ENCODE measurements at places on chromosomes 7 and 10. TPM values are rescaled to one million over a fixed set of nuclear protein-coding genes. Genes with fewer than 3 reads are reported as not detected.

- H3K4me3 ChIP-seq = no peak overlapping the region
- no peaks in the 10 kb centered on the region for H3K36me3 ChIP-seq
- no peak for DNase-seq
- H3K27me3 ChIP-seq = no peaks in the 10 kb centered on the region
- no peak overlapping the region for H3K27ac ChIP-seq
These were observed 499.6 kb downstream of the MAGI2 start for GRCh38 chr7:78953726-78954363.

CAMK2B gene
- 2.7 TPM for total RNA-seq

SEC61A2 gene
- total RNA-seq = 6.9 TPM

DNA sequence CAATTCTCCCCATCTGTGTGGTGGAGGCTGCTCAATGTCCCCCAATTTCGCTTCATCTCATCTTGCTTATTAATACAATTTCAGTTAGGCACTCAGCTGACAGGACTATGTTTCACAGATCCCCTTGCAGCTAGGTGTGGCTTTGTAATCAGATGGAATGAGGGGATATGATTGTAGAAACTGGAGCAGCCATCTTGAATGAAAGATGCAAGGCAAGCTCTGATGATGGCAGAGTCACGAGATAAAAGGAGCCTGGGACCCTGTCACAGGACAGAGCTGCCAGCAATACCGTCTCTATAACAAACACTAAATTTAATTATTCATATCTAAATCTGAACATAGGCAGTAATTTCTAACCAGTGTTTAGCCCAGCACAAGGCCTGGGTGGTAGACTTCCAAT, 991 bp upstream of the DLD start:
- H3K36me3 ChIP-seq = no peaks in the 10 kb centered on the region
- H3K4me3 ChIP-seq = no peak overlapping the region
- peak overlapping the region; percentile 93 for H3K27ac ChIP-seq
- H3K27me3 ChIP-seq = no peaks in the 10 kb centered on the region
- DNase-seq = no peak
- H3K4me1 ChIP-seq = no peaks in the 10 kb centered on the region

ZWINT gene
- total RNA-seq = 6.2 TPM

OR2A12 gene
- total RNA-seq = not detected

GRCh38 chr10:20363684-20364083, 533.4 kb downstream of the NEBL start:
- H3K4me3 ChIP-seq = no peak overlapping the region
- no peaks in the 10 kb centered on the region for H3K4me1 ChIP-seq
- H3K36me3 ChIP-seq = no peaks in the 10 kb centered on the region
- H3K27ac ChIP-seq = no peak overlapping the region
- no peak for DNase-seq

JAKMIP3 gene
- 0.18 TPM for total RNA-seq

FKBP6 gene
- total RNA-seq = not detected

PRPS1L1 gene
- total RNA-seq = not detected

DNA sequence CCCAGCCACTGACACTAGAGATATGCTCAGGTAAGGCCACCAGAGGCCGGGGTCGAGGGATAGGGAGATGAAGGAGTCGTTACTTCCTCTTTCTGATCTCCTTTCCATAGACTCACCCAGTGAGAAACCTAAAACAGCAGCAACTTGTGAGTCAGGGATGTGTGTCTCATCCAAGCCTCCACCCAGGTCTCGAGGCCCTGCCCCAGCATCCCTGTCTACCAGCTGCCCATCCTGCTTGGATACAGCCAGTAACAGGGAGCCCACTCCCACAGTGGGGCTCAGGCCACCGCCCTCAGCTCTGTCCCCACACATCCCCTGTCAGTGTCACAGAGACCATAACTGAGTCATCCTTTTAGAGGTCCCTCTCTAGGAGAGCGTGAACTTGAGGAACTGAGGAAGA, 49.6 kb upstream of the CHST15 start:
- H3K27ac ChIP-seq = no peak overlapping the region
- H3K4me3 ChIP-seq = no peak overlapping the region
- H3K36me3 ChIP-seq = no peaks in the 10 kb centered on the region
- H3K27me3 ChIP-seq = no peaks in the 10 kb centered on the region
- no peaks in the 10 kb centered on the region for H3K4me1 ChIP-seq

CPA1 gene
- not detected for total RNA-seq

GRCh38 chr10:24843256-24843655, 109.2 kb downstream of the PRTFDC1 start:
- no peaks in the 10 kb centered on the region for H3K4me1 ChIP-seq
- no peaks in the 10 kb centered on the region for H3K36me3 ChIP-seq
- no peak for DNase-seq
- H3K4me3 ChIP-seq = no peak overlapping the region
- no peak overlapping the region for H3K27ac ChIP-seq

LBX1 gene
- not detected for total RNA-seq

DNA sequence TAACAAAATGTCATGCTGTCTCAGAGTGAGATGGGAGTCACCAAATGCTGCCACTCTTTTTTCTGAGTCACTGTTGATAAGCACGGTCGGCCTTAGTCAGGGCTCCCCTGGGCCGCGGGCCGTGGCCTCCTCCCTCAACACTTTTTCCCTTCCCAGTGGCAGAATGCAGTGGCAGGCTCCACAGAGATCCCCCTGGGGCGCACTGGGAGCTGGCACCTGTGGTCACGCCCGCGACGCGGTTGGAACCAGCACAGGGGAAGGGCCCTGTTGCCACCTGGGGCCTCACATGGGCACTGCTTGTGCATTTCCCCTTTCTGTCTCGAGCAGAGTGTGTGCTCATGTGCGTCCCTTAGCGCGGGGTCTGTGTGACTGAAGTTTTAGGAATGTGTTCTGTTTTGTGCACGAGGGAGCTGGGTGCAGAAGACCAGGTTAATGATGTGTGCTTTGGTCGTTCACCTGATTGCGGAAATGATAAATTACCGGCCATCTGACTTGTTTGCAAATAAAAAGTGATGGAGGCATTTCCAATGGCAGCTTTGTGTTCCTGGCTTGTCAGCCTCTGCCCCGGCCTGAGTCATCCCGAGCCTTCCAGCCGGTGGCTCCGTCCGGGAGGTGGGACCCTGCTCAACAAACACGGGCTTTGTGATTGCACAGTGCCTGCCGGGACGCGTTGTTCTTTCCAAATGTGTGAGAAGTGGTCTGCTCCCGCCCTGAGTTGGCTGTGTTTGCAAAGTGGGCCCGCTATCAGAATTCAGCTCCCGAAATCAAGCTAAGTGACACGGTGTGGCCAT, 100.7 kb downstream of the NKX6-2 start:
- no peak overlapping the region for H3K4me3 ChIP-seq
- no peaks in the 10 kb centered on the region for H3K36me3 ChIP-seq
- H3K27me3 ChIP-seq = no peaks in the 10 kb centered on the region
- H3K4me1 ChIP-seq = no peaks in the 10 kb centered on the region
- peak; percentile 52 for DNase-seq

- H3K4me1 ChIP-seq = peaks cover 95% of the 10 kb centered on the region
- no peak overlapping the region for H3K4me3 ChIP-seq
- H3K27ac ChIP-seq = no peak overlapping the region
- DNase-seq = no peak
These were observed 99.9 kb downstream of the CTBP2 start for GRCh38 chr10:125060482-125060825.

DNA sequence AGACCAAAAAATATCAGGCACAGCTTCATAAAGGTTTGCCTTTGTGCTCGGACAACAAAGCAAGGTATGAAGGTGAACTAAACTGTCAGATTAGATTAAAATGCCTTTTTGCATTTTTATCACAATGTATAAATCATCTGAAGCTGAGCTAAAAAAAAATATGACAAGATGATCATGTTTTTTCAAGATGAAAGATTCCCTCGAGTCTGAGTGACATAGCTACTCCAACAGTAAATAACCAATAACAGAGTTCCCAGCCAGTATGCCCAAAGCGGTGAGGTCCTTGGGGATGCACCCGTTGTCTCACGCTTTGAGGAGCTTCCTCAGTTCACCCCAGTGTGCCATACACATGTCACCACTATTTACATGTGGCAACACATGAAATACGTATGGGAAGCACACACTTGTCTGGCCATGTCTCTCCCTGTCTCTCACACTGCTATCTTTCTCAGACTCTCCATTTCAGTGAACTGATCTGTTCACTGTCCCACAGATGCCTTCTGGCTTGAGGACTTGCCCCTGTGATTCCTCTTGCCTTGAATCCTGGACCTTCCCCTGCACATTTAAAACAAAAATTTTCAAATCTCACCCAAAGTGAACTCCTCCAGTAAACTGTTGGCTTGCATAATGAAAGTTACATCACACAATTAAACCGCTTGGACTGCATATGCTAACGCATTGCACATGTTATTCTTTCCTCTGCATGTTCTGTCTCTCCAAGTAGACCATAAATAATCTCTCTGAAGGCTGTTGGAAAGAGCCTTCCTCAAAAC, 2.6 kb upstream of the PIK3CG start:
- H3K4me3 ChIP-seq = no peak overlapping the region
- H3K27ac ChIP-seq = no peak overlapping the region
- no peaks in the 10 kb centered on the region for H3K4me1 ChIP-seq
- H3K27me3 ChIP-seq = no peaks in the 10 kb centered on the region
- H3K36me3 ChIP-seq = no peaks in the 10 kb centered on the region
- DNase-seq = no peak

DNA sequence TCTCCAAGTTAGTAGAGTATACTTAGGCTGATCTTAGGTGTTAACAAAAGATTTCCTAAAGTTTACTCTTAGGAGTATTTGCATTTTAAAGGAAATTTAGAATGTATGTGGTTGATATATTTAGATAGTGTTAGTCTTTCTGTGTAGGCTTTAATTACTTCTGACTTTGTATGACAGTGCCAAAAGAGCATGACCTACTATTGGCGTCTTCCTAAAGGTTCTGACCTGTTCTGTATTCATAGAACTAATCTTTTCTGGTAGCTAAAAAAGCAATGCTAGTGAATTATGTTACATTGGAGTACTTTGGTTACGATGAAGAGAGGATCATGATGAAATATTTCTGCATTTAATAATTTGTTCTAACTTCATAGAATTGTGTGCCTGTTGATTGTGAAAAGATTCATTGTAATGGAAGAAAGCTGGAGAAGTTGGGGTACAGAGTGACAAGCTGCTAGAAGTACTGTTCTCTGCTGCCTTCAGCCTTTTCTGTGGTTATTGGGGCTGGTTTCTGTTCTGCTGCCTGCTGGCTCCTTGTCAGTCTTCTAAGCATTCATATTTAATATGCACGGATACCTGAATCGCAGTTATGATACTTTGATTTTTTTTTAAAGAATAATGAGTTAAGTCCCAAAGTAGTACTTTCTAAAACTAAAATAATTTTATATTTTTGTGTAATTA, 13.2 kb downstream of the WAC start:
- no peaks in the 10 kb centered on the region for H3K4me1 ChIP-seq
- no peak for DNase-seq
- H3K27ac ChIP-seq = no peak overlapping the region
- no peak overlapping the region for H3K4me3 ChIP-seq
- H3K27me3 ChIP-seq = no peaks in the 10 kb centered on the region

GRCh38 chr10:43114088-43114742, 24.0 kb upstream of the CSGALNACT2 start:
- no peak for DNase-seq
- H3K4me1 ChIP-seq = no peaks in the 10 kb centered on the region
- no peaks in the 10 kb centered on the region for H3K36me3 ChIP-seq
- H3K27ac ChIP-seq = no peak overlapping the region

DNA sequence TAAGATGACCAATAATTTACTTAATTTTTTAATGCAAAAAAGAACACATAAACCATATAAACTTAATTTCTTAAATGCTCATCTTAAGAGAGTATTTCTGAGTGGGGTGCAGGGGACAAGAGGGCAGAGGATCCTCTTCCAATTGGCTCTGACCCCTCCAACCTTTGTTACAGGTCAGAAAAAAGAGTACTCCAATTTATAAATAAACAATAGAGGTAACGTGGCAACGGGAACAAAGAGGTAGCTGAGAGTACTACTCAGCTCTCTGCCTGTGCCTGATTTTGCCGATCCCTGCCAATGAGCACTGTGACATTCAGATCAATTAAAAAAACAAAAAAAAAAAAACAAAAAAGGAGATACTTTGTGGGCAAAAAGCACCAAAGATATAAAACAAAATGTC, 307.9 kb downstream of the PARD3 start:
- H3K36me3 ChIP-seq = no peaks in the 10 kb centered on the region
- H3K27me3 ChIP-seq = no peaks in the 10 kb centered on the region
- no peak overlapping the region for H3K27ac ChIP-seq
- no peaks in the 10 kb centered on the region for H3K4me1 ChIP-seq

SEMA3E gene
- total RNA-seq = 1.8 TPM

GLI3 gene
- 30.5 TPM for total RNA-seq

Measured in Peyer's patch (tissue), 4 donors.